ENCODE measurements at places on chromosomes 7 and 10. TPM values are rescaled to one million over a fixed set of nuclear protein-coding genes. Genes with fewer than 3 reads are reported as not detected.

The FGFBP3 gene
- total RNA-seq: 0.28 TPM

The SLC26A3 gene
- total RNA-seq: not detected

The ATOH7 gene
- total RNA-seq: 0.34 TPM

The TAS2R5 gene
- total RNA-seq: 0.43 TPM

The TLL2 gene
- not detected for total RNA-seq

The ST7 gene
- 31.5 TPM for total RNA-seq

The WDR86 gene
- total RNA-seq: 10.5 TPM

The C10orf120 gene
- total RNA-seq: not detected

The LGI1 gene
- 1.5 TPM for total RNA-seq

The DNTT gene
- not detected for total RNA-seq

The HOXA7 gene
- total RNA-seq: 37.8 TPM

The ZFAND2A gene
- 11.8 TPM for total RNA-seq

The CYP17A1 gene
- 5,772 TPM for total RNA-seq

The FRMD4A gene
- 13.7 TPM for total RNA-seq

Data from adrenal gland (tissue), 19 donors.